Osteocyte (in vitro differentiated cells): ENCODE measurements at places on chromosomes 12 and 14. TPM values are rescaled to one million over a fixed set of nuclear protein-coding genes. Genes with fewer than 3 reads are reported as not detected.
A peak's percentile ranks its signal among the peaks of the same experiment; 100 is the strongest.

DNA sequence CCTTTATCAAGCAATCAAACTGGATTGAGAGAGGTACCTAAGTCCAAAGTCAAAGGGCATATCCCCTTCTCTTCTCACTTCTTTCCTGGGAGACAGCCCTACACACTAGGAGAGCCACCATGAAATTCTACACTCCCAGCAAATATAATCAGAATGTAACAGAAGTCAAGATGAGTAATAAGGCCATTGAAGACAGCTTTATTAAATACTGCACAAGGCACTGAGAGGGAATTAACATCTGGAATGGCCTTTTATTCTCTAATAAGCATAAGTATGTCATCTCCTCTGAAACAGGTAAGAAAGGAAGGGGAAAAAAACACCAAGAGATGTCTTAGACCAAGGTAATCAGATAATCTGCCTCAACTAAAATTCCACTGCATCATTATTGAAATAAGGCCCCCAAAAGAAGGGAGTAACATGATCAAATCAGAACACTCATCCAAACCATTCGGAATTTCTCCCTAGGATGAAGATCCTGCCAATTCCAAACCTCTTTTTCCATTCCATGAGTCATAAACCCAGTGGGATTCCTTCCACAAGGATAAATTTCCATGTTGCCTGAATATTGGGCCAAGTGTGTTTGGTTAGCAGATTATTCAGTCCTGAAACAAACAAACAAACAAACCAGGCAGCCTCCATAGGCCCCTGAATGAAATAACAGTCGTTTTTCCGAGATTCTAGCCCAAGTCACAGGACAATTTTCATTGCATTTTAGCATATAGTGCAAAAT is 19.9 kb downstream of the SLC35F4 start:
- H3K4me1 ChIP-seq = no peaks in the 10 kb centered on the region
- H3K27ac ChIP-seq = no peak overlapping the region
- no peak overlapping the region for H3K4me3 ChIP-seq
- no peak for DNase-seq
- H3K36me3 ChIP-seq = no peaks in the 10 kb centered on the region

DNA sequence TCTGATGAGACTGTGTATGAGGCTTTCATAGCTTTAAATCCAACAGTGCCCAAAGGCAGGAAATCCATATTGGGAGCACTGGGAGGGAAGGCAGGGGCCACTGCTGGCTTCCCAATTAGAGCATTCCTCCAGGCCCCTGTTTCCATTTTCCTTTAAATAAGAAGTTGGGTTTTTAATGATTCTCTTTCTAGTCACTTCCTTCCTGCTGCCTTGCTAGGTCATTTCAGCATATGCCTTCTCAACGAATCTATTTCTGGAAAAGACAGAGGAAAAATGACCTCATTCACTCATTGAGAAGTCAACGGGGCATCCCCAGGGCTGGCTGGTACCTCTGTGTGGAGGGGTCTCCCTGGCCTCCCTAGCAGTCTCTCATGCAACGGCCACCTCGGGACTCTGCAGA is 43.5 kb downstream of the IGF1 start:
- H3K36me3 ChIP-seq = no peaks in the 10 kb centered on the region
- H3K4me3 ChIP-seq = no peak overlapping the region
- H3K27ac ChIP-seq = no peak overlapping the region
- no peaks in the 10 kb centered on the region for H3K4me1 ChIP-seq

- no peak overlapping the region for H3K27ac ChIP-seq
- no peaks in the 10 kb centered on the region for H3K36me3 ChIP-seq
- no peak for DNase-seq
- H3K4me1 ChIP-seq = peaks cover 40% of the 10 kb centered on the region
These were observed 3.1 kb upstream of the ARHGEF40 start for GRCh38 chr14:21066882-21067502.

DNA sequence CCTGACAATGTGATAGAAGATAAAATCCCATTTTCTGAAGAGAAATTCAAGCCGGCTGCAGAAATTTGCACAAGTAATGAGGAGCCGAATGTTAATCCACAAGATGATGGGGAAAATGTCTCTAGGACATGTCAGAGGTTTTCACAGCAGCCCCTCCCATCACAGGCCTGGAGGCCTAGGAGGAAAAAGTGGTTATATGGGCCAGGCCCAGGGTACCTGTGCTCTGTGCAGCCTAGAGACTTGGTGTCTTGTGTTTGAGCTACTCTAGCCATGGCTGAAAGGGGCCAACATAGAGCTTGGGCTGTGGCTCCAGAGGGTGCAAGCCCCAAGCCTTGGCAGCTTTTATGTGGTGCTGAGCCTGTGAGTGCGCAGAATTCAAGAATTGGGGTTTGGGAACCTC is 7.4 kb downstream of the LACRT start:
- H3K4me3 ChIP-seq = no peak overlapping the region
- H3K4me1 ChIP-seq = no peaks in the 10 kb centered on the region
- no peak overlapping the region for H3K27ac ChIP-seq
- peak; percentile 25 for DNase-seq

GRCh38 chr14:35343702-35344101 is 51.5 kb downstream of the PSMA6 start:
- H3K27ac ChIP-seq = no peak overlapping the region
- H3K4me3 ChIP-seq = no peak overlapping the region
- H3K27me3 ChIP-seq = peaks cover 3% of the 10 kb centered on the region
- no peaks in the 10 kb centered on the region for H3K36me3 ChIP-seq

DNA sequence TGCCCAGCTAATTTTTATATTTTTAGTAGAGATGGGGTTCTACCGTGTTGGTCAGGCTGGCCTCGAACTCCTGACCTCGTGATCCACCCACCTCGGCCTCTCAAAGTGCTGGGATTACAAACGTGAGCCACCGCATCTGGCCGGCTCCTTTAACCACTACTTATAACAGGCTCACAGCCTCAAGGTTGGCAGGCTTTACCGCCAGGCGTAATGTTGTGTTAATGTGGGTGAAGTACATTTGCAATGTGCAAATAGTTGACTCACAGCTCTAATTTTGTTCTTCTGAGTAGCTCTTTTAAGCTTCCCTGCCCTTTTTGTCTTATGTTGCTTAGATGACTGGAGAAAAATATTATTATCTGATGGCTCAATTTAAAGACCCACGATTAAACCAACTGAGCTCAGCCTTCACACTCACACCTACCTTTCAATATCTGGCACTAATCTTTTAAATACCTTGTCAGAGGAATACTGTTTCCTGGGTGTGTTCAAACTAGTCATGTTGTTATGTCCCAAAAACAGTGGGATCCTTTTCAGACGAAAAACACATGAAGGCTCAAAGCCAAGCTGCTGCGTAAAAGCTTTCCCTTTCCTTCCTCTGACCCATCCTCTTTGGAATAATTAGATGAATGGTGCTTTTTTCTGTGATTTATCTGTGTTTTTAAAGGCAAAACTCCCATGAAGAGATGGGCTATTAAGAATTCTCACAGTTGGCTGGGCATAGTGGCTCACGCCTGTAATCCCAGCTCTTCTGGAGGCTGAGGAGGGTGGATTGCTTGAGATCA is 57.2 kb upstream of the USP44 start:
- H3K27me3 ChIP-seq = no peaks in the 10 kb centered on the region
- no peaks in the 10 kb centered on the region for H3K36me3 ChIP-seq

LTB4R gene
- 10.0 and 11.3 TPM in 2 replicates for total RNA-seq
